ENCODE measurements at places on chromosomes 6 and 20.

- DNase-seq = no peak
Measured at GRCh38 chr20:51380401-51381385, 161.8 kb downstream of the NFATC2 start.

DNA sequence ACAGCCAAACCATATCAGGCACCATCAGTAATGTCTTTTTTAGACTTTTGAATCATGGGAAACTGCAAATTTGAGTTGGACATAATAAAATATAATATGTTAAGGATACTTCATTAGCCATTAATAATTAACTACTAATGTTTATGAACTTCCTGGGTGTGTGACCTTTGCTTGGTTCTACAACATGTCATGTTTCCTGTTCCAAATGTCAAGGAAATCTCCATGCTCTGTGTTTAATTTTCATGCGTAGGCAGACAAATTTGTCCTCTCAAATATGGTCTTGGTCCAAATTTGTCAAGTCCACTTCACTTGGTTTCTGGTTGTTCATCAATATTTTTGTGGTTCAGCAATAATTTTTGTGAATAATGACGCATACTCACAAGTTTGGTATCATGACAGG, 410.5 kb downstream of the BMP2 start:
- no peak for DNase-seq

GRCh38 chr6:48747040-48747439, 636.0 kb upstream of the PTCHD4 start:
- DNase-seq = peak; percentile 72

GRCh38 chr6:141965016-141965545, 167.6 kb upstream of the GJE1 start:
- no peak for DNase-seq

DNA sequence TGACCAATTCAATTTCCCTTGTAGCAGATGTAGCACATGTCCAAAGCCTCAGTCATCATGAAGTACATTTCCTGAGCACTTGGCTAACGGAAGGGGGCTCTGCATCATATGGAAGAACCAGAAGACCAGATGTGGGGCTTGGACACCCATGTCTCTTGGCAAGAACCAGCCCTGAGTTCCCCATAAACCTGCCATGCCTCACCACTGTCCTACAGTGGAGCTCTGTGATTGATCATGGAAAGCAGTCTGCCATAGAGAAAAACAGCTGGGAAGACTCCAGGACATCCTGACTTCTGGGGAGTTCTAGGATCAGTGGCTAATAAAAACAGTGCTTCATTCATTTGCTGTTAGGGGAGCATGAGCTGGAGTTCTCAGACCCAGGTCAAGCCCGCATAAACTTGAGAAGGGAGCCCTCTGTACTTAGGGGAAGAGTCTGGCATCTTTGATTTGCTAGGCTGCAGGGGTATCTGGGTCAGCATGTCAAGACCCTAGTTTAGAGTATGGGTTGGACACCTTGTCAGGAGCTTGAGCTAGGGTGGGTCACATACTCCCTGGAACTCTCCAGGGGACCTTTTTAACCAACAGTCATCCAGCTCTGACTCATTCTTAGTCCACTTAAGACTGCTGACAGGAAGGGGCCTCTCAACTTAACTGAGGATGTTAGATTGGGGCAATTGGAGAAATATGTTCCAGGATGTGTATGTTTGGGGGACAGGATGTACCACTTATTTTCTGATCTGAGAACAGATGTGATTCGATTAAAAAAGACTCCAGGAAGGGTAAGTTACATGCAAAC, 26.3 kb upstream of the TRAM2 start:
- no peak for DNase-seq

DNA sequence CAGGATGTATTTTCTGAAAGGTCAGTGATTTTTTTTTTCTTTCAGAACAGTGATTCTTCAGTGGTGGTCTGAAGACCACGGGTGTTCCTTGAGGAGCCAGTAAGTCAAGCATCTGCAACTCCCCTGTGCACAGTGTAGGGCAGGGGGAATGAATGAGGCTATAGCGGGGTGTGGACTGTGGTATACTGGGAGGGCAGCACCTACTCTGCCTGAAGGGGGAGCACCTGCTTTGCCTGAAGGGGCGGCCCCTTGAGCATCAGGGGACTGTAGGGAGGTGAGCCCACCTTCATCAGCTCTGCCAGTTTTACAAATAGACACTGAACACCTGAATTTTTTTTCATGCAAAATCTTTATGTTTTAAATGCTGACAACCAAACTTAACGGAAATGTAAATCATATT, 77.5 kb upstream of the RIPOR2 start:
- no peak for DNase-seq

DNA sequence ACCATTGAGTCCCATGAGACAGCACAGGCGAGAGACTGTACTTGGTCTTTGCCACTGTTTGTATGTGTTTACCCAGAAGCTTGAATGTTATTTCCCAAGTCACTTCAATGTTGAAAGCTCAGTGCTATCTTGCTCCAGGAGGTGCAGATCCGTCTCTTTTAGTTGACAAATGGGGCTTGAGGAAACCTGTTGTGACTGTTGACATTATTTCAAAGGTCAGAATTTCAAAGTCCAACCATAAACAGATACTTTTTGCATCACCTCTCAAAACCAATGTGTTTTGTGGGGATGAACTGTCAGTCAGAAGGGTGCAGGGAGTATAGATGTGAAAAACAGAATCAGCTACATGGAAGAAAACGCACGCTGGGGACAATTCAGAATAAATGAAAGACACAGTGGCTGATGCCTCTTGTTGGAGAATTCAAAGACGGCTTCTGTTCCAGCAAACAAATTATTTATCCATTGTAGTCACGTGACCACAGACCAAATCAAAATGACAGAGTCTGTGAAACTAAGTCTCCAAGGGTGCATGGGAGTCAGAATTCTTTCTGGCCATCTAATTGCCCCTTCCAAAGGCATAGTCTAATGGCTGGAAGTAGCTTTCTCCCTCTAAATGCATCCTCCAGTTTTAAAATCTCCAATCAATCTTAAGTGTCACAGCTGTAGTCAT, 83.7 kb downstream of the MYLK4 start:
- no peak for DNase-seq

DNA sequence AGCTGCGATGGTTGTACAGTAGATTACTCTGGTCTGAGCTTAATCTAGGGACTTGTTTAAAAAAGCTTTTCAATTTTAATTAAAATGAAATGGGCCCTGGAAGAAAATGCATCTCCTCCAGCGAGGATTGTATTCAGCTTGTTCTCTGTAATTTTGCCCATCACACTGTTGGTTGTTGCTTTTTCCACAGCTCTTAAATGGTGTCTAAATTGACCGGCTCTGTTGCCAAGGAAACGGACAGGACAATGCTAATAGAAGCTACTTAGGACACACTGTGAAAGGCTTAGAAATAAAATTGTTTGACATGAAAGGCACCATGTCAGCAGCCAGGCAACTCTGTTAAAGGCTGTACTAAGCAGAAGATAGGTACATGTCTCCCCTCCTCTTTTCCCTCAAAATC, 116.7 kb upstream of the NRSN1 start:
- no peak for DNase-seq

- no peak for DNase-seq
Measured at GRCh38 chr20:7695635-7696034, 244.6 kb downstream of the HAO1 start.

- DNase-seq = no peak
Measured at GRCh38 chr6:135854799-135855198, 3.3 kb downstream of the PDE7B start.

- DNase-seq = no peak
Measured at GRCh38 chr6:48973491-48973890, 489.6 kb downstream of the MMUT start.

Data from MV-4-11 (cell line).